ENCODE measurements at places on chromosomes 3 and 15. TPM values are rescaled to one million over a fixed set of nuclear protein-coding genes. Genes with fewer than 3 reads are reported as not detected.
A peak's percentile ranks its signal among the peaks of the same experiment; 100 is the strongest.

DNA sequence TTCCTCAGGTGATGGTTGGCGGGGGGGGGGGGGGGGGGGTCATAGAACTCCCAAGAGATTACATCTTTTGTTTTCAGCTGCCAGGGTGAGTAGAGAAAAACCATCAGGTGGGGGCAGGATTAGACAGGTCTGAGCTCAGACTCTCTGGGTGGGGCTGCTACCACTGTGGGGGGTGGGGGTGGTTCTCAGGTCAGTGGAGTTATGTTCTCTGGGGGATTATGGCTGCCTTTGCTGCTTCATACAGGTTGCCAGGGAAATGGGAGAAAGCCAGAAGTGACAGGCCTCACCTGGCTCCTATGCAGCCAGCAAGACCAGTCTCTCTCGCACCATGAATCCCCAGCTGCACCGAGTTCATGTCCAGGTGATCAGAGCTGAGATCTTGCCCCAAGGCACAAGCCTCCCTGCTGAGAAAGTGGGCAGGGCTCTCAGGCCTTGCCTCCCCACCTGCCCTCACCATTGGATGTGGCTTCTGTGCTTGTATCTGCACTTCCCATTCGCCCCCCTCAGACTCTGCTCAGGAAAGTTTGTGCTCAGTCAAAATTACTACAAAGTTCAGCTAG, 828.1 kb downstream of the MCTP2 start:
- no peaks in the 10 kb centered on the region for H3K27me3 ChIP-seq
- no peaks in the 10 kb centered on the region for H3K36me3 ChIP-seq
- no peak for DNase-seq
- H3K4me1 ChIP-seq, result no peaks in the 10 kb centered on the region
- no peak overlapping the region for H3K4me3 ChIP-seq

GRCh38 chr15:89395996-89396395, 61.4 kb upstream of the POLG start:
- no peak overlapping the region for H3K4me3 ChIP-seq
- H3K27me3 ChIP-seq, result peaks cover 95% of the 10 kb centered on the region
- no peak for DNase-seq
- no peaks in the 10 kb centered on the region for H3K36me3 ChIP-seq

DNA sequence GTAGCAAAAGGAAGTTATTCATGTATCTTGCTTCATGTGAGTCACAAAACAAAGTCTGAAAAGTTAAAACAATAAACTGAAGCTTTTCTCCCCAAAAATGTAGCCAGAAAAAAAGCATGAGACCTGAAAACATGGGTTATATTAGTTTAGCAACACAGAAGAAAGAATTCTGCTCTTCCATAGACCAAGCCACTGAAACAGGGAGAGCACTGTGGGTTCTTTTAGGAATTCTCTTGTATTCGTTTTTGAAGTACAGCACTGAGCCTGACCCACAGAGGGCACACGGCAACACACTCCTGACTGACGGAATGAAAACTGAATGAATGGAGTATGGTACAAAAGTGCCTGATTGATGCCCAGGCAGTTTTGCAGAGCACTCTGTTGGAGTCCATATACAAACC, 66.6 kb downstream of the TM4SF4 start:
- H3K4me1 ChIP-seq, result peaks cover 42% of the 10 kb centered on the region
- DNase-seq, result no peak
- peaks cover 15% of the 10 kb centered on the region for H3K36me3 ChIP-seq
- peak overlapping the region; percentile 12 for H3K27ac ChIP-seq

GRCh38 chr3:109572301-109572700, 235.0 kb upstream of the DPPA4 start:
- no peaks in the 10 kb centered on the region for H3K27me3 ChIP-seq
- no peaks in the 10 kb centered on the region for H3K4me1 ChIP-seq
- no peak for DNase-seq

DNA sequence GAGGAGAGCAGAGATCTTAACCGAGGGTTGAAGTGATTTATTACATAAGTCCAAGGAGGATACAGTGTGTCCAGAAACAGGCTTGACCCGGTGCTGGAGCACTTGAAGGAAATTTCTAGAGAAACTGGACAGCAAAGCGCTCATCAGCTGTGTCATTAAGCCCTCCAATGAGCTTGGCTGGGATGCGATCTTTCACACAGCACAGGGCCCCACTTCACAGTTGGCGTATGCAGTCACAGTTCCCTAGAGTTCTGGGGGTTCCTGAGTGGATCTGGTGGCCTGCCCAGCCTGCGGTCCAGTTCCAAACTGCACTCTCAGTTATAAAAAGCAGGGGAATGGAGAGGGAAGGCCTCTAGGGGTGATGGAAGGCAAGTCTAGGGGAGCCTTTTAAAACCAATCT, 13.6 kb downstream of the ST8SIA2 start:
- no peaks in the 10 kb centered on the region for H3K4me1 ChIP-seq
- H3K36me3 ChIP-seq, result no peaks in the 10 kb centered on the region
- H3K27me3 ChIP-seq, result no peaks in the 10 kb centered on the region
- H3K4me3 ChIP-seq, result no peak overlapping the region

DNA sequence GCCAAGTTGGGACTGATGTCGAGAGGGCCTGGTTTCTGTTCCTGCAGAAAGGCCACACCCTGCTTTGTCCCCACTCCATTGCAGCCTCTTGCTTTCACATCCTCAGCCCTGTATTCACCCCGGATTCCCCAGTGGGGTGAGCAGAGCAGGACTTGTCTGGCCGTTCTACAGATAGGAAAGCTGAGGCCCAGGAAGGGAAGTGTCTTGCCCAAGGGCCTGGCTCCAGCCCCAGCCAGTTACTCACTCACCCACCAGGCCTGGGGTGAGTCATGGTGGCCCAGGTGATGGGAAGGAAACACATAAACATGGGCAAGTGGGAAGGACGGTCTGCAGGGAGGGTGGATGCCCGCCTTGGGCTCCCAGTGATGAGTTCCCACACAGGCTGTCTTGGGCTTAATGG, 6.1 kb upstream of the DUSP7 start:
- no peak overlapping the region for H3K27ac ChIP-seq
- no peaks in the 10 kb centered on the region for H3K27me3 ChIP-seq
- no peak overlapping the region for H3K4me3 ChIP-seq

- no peak overlapping the region for H3K4me3 ChIP-seq
- no peak overlapping the region for H3K27ac ChIP-seq
Observed at GRCh38 chr3:132009241-132009640, 25.6 kb downstream of the CPNE4 start.

- no peaks in the 10 kb centered on the region for H3K36me3 ChIP-seq
- peak overlapping the region; percentile 88 for H3K27ac ChIP-seq
- peaks cover 18% of the 10 kb centered on the region for H3K4me1 ChIP-seq
- peak overlapping the region; percentile 91 for H3K4me3 ChIP-seq
- DNase-seq, result no peak
Observed at GRCh38 chr3:123202451-123202850, 708 bp downstream of the SEC22A start.

DNA sequence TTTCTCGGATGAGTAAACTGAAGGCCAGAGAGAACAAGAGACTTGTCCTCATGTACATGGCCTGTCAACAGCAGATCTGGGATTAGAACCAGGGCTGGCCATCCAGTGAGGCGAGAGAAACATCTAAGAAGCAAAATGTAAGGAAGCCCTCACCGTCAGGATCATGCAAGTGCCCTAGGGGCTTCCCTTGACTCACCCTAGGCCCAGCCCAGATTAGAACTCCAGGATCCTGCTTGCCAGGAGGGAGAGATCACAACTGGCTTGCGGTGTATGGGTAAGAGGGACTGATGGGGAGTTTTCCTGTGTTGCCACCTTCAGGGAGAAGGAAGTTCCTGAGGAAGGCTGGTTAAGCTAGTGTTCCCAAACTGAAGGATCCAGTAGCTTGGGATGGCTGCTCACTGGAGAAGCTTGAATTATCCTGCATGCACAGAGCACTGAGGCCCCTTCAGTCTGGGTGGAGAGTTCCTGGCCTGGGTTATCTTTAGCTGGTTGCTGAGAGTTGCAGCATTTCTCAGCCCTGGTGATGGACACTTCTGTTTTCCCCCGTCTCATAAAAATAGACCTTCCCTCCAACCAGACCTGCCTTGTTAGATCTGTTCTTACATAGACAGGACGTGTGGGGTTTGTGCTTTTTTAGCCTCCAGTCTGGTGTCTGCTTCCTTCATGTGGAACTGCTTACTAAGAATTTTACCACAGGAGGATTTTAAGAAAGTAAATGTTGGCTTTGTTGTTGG, 28.2 kb upstream of the XIRP1 start:
- H3K27me3 ChIP-seq, result no peaks in the 10 kb centered on the region
- H3K4me3 ChIP-seq, result no peak overlapping the region
- no peak overlapping the region for H3K27ac ChIP-seq
- peak; percentile 57 for DNase-seq

- no peak overlapping the region for H3K4me3 ChIP-seq
- H3K36me3 ChIP-seq, result no peaks in the 10 kb centered on the region
- no peak for DNase-seq
Observed at GRCh38 chr3:160869825-160870224, 113.8 kb downstream of the PPM1L start.

- no peaks in the 10 kb centered on the region for H3K4me1 ChIP-seq
- no peak overlapping the region for H3K4me3 ChIP-seq
- H3K27ac ChIP-seq, result no peak overlapping the region
- no peak for DNase-seq
Observed at GRCh38 chr3:23669541-23670255, 136.1 kb upstream of the UBE2E1 start.

DNA sequence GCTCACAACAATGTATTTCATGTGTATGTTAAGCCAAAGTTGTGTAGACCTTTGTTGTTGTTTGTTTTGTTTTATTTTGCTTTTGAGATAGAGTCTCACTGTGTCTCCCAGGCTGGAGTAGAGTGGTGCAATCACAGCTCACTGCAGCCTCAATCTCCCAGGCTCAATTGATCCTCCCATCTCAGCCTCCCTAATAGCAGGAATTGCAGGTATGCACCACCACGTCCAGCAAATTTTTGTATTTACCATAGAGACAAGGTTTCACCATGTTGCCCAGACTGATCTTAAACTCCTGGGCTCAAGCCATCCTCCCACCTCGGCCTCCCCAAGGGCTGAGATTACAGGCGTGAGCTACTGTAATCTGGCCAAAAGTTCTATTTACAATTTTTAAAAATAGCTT, 2.7 kb downstream of the HERC1 start:
- peaks cover 34% of the 10 kb centered on the region for H3K4me1 ChIP-seq
- no peaks in the 10 kb centered on the region for H3K36me3 ChIP-seq
- H3K27me3 ChIP-seq, result no peaks in the 10 kb centered on the region
- no peak overlapping the region for H3K27ac ChIP-seq

DNA sequence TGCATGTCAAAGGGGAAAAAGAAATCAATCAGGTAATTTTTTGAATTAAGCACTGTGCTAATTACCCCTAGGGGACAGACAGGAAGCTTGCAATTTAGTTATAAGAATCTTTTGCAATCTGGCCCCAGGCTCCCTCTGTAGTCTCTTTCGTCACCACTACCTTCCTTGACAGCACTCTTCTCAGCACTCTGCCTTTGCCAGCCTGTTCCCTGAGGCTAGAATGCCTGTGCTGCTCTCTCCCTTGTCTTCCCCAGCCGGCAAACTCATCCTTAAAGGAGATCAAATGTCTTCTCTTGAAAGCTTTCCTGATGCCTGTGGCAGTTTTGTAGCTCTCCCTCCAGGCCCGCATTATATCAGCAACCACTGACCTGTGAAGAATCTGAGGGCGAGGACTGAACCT, 32.4 kb upstream of the PRTG start:
- no peaks in the 10 kb centered on the region for H3K36me3 ChIP-seq
- no peak for DNase-seq

- H3K27ac ChIP-seq, result no peak overlapping the region
- no peak for DNase-seq
- no peak overlapping the region for H3K4me3 ChIP-seq
- H3K27me3 ChIP-seq, result no peaks in the 10 kb centered on the region
Observed at GRCh38 chr15:98322581-98322980, 325.8 kb upstream of the IGF1R start.

- DNase-seq, result no peak
- H3K4me1 ChIP-seq, result no peaks in the 10 kb centered on the region
- no peaks in the 10 kb centered on the region for H3K27me3 ChIP-seq
- no peaks in the 10 kb centered on the region for H3K36me3 ChIP-seq
- no peak overlapping the region for H3K27ac ChIP-seq
Observed at GRCh38 chr3:166498446-166498845, 661.2 kb upstream of the BCHE start.

GRCh38 chr15:48939648-48940047, 24.1 kb downstream of the SHC4 start:
- H3K4me1 ChIP-seq, result no peaks in the 10 kb centered on the region
- H3K27ac ChIP-seq, result no peak overlapping the region
- H3K4me3 ChIP-seq, result no peak overlapping the region
- H3K27me3 ChIP-seq, result no peaks in the 10 kb centered on the region
- no peaks in the 10 kb centered on the region for H3K36me3 ChIP-seq

- peaks cover 59% of the 10 kb centered on the region for H3K4me1 ChIP-seq
- no peak overlapping the region for H3K4me3 ChIP-seq
- no peak overlapping the region for H3K27ac ChIP-seq
- no peak for DNase-seq
- H3K36me3 ChIP-seq, result no peaks in the 10 kb centered on the region
Observed at GRCh38 chr3:125143982-125144652, 68.4 kb downstream of the SLC12A8 start.

DNA sequence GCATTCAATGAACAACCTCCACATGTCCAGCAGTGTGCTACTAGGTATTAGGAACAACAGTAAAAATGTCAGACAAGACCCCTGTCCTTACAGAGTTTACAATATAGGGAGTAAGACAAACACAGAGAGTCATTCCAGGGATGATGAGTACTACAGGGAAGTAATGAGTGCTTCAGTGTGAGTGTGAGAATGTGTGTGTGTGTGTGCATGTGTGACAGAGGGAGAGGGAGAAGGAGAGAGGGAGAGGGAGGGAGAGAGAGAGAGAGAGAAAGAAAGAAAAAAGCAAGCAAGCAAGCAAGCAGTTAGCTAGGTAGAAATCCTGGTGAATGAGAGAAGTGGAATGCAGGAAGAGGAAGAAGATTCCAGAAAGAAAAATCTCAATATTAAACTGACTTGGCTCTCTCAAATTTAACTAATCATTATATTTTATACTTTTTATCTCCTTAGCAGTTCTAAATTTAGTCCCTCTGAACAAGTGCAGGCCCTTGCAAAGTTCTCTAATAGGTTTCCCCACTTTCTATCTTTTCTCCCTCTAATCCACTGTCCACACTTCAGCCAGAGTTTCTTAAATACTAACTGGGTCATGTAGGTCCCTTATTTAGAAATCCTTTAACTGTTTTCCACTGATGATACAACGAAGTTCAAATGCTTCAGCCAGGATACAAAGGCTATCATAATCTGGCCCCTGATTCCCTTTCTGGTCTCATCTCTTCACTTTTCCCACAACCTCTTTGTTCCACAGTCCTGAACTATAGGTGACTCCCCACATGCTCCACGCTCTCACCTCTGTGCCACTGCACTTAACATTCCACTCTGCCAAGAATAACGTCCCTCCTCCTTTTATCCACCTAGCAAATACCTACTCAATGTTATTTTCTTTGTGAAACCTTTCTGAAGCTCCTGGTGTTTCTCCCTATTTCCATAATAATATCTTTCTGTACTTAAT, 10.3 kb downstream of the DCBLD2 start:
- H3K36me3 ChIP-seq, result no peaks in the 10 kb centered on the region
- peaks cover 37% of the 10 kb centered on the region for H3K4me1 ChIP-seq
- H3K27me3 ChIP-seq, result no peaks in the 10 kb centered on the region
- DNase-seq, result no peak

- H3K36me3 ChIP-seq, result no peaks in the 10 kb centered on the region
- no peak overlapping the region for H3K4me3 ChIP-seq
- H3K27ac ChIP-seq, result no peak overlapping the region
- DNase-seq, result no peak
Observed at GRCh38 chr15:69843276-69843899, 254.3 kb downstream of the TLE3 start.

The NOX5 gene
- total RNA-seq, result under 0.01 TPM

The ZNF445 gene
- 11.9 TPM for total RNA-seq

The ZNF662 gene
- 4.8 TPM for total RNA-seq

The TRAT1 gene
- total RNA-seq, result 0.17 TPM

The GRK7 gene
- total RNA-seq, result 0.11 TPM
